ENCODE measurements at places on chromosomes 7 and 10.

DNA sequence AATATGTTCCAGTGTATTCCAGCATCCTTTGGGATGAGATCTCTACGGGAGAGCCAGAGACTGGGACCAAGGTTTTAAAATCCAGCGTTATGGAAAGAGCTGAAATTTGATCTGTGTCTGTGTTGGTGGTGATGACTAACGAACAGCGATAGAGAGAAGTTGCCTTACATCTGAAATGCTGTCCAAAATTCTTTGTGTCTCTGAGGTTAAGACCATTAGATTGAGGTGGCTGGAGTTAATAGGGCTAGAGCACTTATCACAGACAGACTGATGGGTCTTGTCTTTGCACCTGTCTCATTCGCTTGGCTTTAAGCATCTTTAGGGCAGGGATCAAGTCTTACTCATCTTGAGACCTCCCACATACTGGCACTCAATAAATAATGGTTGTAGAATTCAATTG, 41.0 kb upstream of the RAPGEF5 start:
- DNase-seq = no peak

- DNase-seq = no peak
Measured at GRCh38 chr7:156004265-156005201, 192.3 kb upstream of the SHH start.

DNA sequence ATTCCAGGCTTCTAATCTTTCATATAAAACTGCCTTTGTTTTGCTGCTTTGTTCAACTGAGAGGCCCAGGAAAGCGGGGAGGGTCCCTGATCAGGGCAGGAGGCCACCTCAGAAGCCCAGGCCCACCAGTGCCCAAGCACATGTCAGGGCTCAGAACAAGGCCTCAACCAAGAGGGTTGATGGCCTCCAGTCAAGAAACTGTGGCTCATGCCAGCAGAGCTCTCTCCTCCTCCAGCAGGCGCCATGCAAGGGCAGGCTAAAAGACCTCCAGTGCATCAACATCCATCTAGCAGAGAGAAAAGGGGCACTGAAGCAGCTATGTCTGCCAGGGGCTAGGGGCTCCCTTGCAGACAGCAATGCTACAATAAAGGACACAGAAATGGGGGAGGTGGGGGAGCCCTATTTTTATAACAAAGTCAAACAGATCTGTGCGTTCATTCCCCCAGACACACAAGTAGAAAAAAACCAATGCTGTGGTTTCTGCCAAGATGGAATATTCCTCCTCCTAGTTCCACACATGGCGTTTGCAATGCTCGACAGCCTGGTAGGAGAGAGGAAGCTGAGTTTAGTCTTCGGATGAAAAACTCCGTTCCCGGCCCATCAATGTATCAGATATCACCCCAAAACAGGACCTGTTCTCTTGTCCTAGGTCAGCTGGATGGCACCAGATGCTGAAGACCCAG, 34.0 kb downstream of the PSAP start:
- DNase-seq = no peak

DNA sequence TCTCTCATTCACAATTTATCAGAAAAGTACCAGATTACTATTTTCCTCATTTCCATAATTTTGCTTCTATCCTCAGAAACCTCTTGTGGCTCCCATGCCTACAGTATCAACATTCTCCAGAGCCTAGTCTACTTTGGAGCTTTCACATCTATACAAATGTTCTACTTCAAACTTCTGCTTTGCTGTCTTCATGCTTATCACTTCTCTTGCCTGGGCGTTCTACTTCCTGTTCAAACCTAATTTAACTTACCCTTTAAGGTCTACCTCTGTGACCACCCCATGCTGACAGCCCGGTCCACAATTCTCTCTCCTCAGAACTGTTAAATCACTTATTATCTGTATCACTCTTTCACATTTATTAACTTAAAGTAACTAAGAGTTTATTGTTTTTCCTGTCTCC, 6.1 kb upstream of the PTPN12 start:
- DNase-seq = no peak
